ENCODE measurements at places on chromosomes 5 and 9. TPM values are rescaled to one million over a fixed set of nuclear protein-coding genes. Genes with fewer than 3 reads are reported as not detected.

The C9orf153 gene
- total RNA-seq: 0.19 TPM

- DNase-seq: no peak
Observed at GRCh38 chr9:38003946-38004808, 64.8 kb downstream of the SHB start.

The KCNT1 gene
- total RNA-seq: not detected

DNA sequence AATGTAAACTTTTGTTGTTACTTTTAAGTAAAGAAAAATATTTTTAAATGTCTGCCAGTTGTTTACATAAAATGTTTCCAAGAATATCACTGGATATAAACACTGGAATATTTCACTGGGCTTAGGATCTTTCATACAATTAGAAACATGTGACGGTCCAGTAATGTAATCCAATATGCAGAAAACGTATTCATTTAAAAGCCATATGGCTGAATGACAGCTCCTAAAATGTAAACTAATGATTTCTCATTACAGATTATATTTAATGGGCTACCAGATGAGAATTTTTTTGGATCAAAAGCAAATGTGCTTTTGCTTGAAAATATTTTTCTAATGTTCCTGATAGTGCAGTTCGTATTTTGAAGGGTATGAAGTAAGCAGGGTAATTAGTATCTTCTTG is 124.3 kb downstream of the TTC39B start:
- DNase-seq: no peak

The RGS7BP gene
- 0.39 TPM for total RNA-seq

GRCh38 chr5:3751846-3752245 is 156.2 kb downstream of the IRX1 start:
- DNase-seq: no peak

The NXNL2 gene
- not detected for total RNA-seq

DNA sequence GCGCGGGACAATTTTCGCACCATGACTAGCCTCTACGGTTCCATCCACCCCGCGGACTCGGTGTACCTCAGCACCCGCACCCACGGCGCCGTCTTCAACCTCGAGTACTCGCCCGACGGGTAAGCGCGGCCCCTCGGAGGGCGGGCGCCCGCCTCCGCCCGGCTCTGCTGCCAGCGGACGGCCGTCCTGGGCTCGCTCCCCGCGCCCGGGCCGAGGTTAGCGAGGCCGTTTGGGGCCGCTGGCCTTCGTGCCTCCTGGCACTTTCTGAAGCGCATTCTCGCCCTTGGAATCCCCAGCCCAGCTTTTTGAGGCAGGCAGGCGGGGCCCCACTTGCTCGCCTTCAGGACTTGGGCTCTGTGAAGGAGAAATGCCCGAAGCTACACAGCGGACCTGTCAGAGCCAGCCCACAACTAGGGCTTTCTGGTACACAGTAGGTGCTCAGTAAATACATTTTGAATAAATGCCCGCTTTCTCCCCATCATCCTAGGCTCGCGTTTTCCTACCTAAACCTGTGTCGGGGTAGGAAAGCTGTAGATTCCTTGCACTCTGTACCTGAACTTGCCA is 772 bp downstream of the DCAF10 start:
- DNase-seq: no peak

GRCh38 chr9:135045928-135046738 is 41.3 kb upstream of the OLFM1 start:
- no peak for DNase-seq

GRCh38 chr5:150213530-150213929 is 23.7 kb downstream of the SLC6A7 start:
- DNase-seq: no peak

DNA sequence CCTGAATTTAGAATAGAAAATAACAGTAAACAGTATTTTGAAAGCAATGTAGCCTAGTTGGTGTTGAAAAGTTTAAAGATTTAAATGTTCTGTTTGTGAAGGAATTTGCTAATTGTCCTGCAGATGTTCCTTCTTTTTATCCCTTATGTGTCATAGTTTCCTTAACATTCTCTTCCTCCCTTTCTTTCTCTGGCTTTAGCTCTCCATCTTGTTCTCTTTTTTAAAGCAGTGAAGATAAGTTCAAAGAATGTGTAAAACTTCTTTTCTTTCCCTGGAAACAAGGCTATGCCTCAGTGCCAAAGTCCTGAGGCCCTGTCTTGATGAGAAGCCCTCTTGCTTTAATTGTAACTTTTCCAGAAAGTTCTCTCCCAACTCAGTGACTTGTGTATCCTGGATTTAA is 24.4 kb upstream of the GAS1 start:
- no peak for DNase-seq

- no peak for DNase-seq
Observed at GRCh38 chr9:129549684-129550083, 71.2 kb downstream of the C9orf50 start.

The ENC1 gene
- 135 TPM for total RNA-seq

The MYMK gene
- total RNA-seq: not detected

DNA sequence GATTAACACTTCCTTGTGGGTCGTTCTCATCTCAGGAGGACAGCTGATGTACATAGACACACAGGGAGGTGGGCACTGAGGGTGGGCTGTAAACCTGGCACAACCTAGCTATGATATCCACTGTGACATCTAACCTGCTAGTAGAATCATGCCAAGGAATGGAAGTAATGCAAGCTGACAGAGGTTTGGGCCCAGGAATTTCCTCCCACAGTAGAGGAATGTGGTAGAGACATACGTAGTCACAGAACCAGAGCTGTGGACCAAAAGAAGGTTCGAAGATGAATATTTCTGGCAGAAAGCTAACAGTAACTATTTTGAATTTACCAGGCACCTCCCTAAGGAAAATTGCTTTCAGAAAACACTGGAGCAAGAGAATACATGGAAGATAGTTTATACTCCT is 15.2 kb upstream of the DNAJC25 start:
- no peak for DNase-seq

All from neural crest cell (in vitro differentiated cells).